SJSA1 (cell line): ENCODE measurements at places on chromosomes 5 and 9. TPM values are rescaled to one million over a fixed set of nuclear protein-coding genes. Genes with fewer than 3 reads are reported as not detected.

GRCh38 chr5:119902593-119902992 lies 273.2 kb downstream of the FAM170A start:
- no peak for DNase-seq
- H3K4me3 ChIP-seq = no peak overlapping the region
- no peaks in the 10 kb centered on the region for H3K4me1 ChIP-seq
- no peak overlapping the region for H3K27ac ChIP-seq
- H3K36me3 ChIP-seq = no peaks in the 10 kb centered on the region

- no peaks in the 10 kb centered on the region for H3K27me3 ChIP-seq
- no peaks in the 10 kb centered on the region for H3K36me3 ChIP-seq
- no peak overlapping the region for H3K4me3 ChIP-seq
Measured at GRCh38 chr5:119274030-119274766, 81.6 kb upstream of the TNFAIP8 start.

The TMOD1 gene
- not detected in 2 replicates for total RNA-seq

DNA sequence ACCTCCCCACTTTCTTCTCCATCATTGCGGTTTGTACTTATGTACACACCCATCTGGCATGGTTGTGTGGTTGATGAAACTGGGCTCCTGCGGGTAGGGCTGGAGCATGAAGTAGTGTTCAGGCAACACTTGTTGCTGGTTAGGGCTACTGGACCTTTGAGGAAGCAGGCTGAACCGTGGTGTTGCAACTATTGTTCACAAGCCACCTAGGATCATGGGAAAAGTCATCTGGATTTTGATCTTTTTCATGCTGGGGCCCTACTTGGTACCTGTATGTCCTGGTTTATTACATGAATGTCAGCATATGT lies 40.1 kb upstream of the TIFAB start:
- H3K36me3 ChIP-seq = no peaks in the 10 kb centered on the region
- H3K4me1 ChIP-seq = peaks cover 59% of the 10 kb centered on the region
- H3K27me3 ChIP-seq = no peaks in the 10 kb centered on the region
- DNase-seq = peak; percentile 40
- no peak overlapping the region for H3K27ac ChIP-seq

The FOXD4L3 gene
- not detected in 2 replicates for total RNA-seq

The GFM2 gene
- 54.3 and 67.3 TPM in 2 replicates for total RNA-seq

DNA sequence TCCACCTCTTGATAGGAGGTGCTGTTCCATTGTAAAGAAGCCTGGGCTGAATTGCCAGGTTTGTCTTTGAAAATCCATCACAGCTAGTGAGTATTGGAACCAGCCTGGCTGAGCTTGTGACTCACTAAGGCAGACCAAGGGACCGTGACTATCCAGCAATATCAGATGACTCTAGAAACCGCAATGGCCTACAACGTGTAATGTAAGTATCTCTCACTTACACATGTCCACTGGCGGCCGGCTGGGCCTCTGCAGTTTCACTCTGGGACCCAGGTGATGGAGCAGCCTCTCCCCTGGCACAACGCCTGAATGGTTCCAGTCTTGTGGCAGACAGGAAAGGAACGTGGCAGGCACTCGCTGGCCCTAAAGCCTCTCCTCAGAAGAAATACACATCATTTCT lies 3.1 kb upstream of the HRH2 start:
- no peak for DNase-seq
- peaks cover 22% of the 10 kb centered on the region for H3K27me3 ChIP-seq
- no peak overlapping the region for H3K27ac ChIP-seq
- no peaks in the 10 kb centered on the region for H3K36me3 ChIP-seq
- no peak overlapping the region for H3K4me3 ChIP-seq
- H3K4me1 ChIP-seq = no peaks in the 10 kb centered on the region

GRCh38 chr5:135823881-135824280 lies 10.6 kb upstream of the SLC25A48 start:
- H3K27me3 ChIP-seq = no peaks in the 10 kb centered on the region; the same call in 1 of the 2 replicates
- no peaks in the 10 kb centered on the region for H3K4me1 ChIP-seq
- H3K27ac ChIP-seq = no peak overlapping the region
- H3K4me3 ChIP-seq = no peak overlapping the region
- no peaks in the 10 kb centered on the region for H3K36me3 ChIP-seq

The MOB3B gene
- total RNA-seq = not detected in 2 replicates

DNA sequence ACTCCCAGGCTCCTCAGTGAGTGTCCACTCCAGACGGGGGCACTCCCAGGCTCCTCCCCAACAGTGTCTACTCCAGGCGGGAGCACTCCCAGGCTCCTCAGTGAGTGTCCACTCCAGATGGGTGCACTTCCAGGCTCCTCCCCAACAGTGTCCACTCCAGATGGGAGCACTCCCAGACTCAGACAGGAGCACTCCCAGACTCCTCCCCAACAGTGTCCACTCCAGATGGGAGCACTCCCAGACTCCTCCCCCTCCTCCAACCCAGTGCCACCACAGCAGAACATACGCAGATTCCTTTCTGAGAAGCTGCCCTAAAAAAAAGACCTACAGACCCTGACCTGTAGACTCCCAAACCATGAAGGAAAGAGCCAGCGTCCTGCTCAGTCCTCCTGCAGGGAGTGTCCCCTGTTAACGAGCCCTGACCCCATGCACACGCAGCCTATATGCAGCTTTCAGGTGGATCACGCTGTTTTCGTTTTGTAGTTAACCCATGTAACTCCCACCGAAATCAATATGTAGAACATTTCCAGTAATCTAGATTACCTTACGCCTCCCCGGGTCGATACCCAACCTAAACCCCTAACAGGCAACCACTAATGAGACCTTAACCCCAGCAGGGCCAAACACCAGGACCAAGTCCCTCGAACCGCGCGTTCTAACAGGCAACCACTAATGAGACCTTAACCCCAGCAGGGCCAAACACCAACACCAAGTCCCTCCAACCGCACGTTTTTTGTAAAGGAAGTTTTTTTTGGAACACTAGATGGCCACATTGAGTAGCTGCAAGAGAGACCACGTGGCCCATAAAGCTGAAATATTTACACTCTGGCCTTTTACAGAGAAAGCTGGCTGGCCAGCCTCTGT lies 15.7 kb downstream of the PNPLA7 start:
- H3K27ac ChIP-seq = no peak overlapping the region
- no peaks in the 10 kb centered on the region; the same call in 1 of the 2 replicates for H3K4me1 ChIP-seq
- no peak for DNase-seq
- no peaks in the 10 kb centered on the region for H3K27me3 ChIP-seq
- H3K4me3 ChIP-seq = no peak overlapping the region
- H3K36me3 ChIP-seq = no peaks in the 10 kb centered on the region

The GRXCR2 gene
- total RNA-seq = 0.21 TPM in 1 of 2 replicates, not detected in the other

DNA sequence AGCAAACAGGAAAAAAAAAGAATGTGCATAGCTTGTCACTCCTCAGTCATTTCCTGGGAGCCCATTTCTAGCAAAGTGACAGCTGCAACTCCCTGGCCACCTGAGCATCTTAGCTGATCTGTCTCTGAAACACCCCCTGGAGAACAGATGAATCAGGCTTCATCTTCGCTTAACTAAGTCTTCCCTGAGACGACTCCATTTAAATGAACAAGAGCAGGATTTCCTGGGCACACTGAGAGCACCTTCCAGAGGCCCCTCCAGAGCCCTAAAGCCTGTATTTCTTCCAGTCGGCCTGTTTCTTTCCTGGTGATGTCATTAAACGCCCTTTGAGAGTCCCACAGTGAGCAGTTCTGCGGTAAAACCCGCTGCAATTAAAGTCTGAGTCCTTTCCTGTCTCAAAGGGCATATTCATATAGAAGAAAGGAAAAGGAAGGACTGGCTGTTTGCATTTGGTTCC lies 13.9 kb downstream of the TGFBI start:
- H3K27ac ChIP-seq = peak overlapping the region; percentile 28
- peaks cover 18% of the 10 kb centered on the region for H3K4me1 ChIP-seq
- no peaks in the 10 kb centered on the region for H3K27me3 ChIP-seq
- no peak overlapping the region for H3K4me3 ChIP-seq

GRCh38 chr5:175853573-175854230 lies 17.7 kb upstream of the CPLX2 start:
- no peak for DNase-seq
- no peak overlapping the region for H3K27ac ChIP-seq
- peaks cover 18% of the 10 kb centered on the region for H3K27me3 ChIP-seq

- no peak overlapping the region for H3K4me3 ChIP-seq
- no peaks in the 10 kb centered on the region for H3K27me3 ChIP-seq
- H3K36me3 ChIP-seq = no peaks in the 10 kb centered on the region
- no peak for DNase-seq
Measured at GRCh38 chr9:1964093-1964492, 51.1 kb upstream of the SMARCA2 start.

DNA sequence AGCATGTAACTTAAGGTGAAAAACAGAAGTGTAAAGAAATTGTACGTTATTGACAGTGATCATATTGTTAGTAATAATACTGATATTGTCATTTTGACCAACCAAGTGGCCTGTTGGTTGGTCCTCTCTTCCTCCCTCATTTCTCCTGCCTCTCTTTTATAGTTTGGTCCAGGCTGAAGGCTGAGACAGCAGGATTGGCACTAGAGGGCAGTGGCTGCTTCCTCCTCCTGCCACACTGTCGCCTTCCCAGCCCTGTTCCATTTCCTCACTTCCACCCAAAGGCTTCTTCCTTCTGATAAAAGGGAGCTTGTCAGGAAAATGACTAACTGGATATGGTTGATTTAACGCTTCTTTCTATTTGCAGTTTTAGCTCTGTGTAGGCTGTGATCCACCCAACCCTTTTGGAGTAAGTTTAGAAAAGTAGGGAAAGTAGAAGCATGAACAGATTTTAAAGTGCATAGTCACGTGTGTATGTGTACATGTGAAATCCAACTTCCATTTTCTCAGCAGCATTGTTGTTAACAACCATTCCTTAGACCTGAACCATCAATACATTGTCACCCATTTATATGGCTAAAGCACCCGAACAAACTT lies 35.6 kb downstream of the PTCD2 start:
- H3K27me3 ChIP-seq = no peaks in the 10 kb centered on the region
- H3K4me3 ChIP-seq = no peak overlapping the region
- H3K36me3 ChIP-seq = peaks cover 13% of the 10 kb centered on the region
- DNase-seq = peak; percentile 29

The NR2F1-AS1 gene
- total RNA-seq = 6.0 and 9.2 TPM in 2 replicates

The BRINP1 gene
- total RNA-seq = not detected in 2 replicates

The EGFLAM gene
- 0.08 TPM in 1 of 2 replicates, not detected in the other for total RNA-seq

DNA sequence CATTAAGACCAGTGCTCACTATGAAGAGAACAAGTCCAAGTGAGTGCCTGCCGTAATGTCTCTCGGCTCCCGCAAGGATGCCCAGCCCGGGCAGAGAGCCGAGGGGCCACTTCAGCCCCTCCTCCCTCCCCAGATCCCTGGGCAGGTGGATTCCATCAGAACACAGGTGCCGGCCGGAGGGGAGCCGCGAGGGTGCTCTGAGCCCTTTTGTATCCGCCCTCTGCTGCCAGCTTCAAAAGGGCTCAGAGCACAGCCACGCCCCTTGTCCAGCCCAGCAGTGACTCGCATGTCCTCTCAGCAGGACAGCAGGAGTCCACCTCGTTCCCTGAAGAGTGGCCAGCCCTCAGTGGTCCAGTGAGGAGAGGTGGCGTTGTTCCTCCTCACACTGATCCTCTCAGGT lies 43.9 kb downstream of the CYFIP2 start:
- no peak for DNase-seq
- H3K27me3 ChIP-seq = peaks cover 5% of the 10 kb centered on the region
- H3K27ac ChIP-seq = no peak overlapping the region
- no peak overlapping the region for H3K4me3 ChIP-seq

The ITGA2 gene
- total RNA-seq = 3.2 and 5.2 TPM in 2 replicates

DNA sequence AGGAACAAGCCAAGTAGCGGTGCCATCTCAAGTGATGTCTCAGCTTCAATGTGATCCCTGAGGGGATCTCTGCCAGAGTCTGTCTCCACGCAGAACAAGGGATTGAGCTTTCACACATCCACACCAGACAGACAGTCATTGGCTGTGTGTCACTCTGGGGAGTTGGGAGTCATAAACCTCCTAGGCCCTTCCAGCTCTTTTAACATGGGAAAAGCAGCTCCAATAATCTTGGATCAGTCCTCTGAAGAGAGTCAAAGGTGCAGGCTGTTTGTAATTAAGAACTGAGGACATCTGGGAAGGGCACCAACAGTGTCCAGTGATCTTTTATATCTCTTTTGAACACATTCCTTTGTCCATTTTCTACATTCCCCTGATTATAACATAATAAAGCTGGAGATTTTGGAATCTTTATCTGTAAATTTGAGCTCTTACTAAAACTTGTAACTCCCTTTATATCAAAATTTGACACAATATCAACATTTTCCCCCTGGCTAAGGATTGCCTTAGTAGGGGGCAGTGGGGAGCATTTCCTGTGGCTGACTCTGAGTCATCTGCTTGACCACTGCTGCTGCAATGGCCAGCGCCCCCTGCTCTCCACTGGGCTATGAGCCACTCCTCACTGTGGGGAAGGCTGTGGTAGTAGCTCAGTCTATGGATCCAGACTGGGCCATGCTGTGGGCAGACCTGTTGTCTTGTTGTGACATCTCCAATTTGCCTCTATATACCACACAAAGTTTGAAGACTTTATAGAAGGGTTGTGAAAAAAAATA lies 284.4 kb downstream of the OSTF1 start:
- no peak overlapping the region for H3K4me3 ChIP-seq
- H3K36me3 ChIP-seq = no peaks in the 10 kb centered on the region
- no peaks in the 10 kb centered on the region for H3K27me3 ChIP-seq
- H3K27ac ChIP-seq = peak overlapping the region; percentile 42

- H3K27me3 ChIP-seq = no peaks in the 10 kb centered on the region
- no peaks in the 10 kb centered on the region for H3K4me1 ChIP-seq
Measured at GRCh38 chr9:136429683-136430491, 9.8 kb downstream of the INPP5E start.

DNA sequence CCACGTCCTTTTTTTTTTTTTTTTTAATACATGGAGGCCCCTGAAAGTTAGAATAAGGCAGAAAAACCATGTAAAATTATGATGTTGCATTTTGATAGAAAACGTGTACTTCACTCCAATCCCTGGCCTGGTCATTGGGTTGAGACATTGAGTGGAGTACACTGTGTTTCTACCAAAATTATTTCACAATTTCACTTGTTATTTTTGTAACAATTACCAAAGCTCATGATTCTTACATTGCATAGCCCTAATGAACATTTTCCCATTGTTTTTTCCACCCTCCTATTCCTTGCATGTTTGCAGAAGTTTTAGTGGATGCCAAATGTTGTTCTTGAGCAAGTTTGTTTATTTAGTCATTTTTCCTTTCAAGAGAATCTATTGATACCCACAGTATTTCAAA lies 21.9 kb downstream of the MAMDC2 start:
- H3K27me3 ChIP-seq = no peaks in the 10 kb centered on the region
- no peak overlapping the region for H3K4me3 ChIP-seq
- no peaks in the 10 kb centered on the region for H3K4me1 ChIP-seq
- H3K36me3 ChIP-seq = no peaks in the 10 kb centered on the region

DNA sequence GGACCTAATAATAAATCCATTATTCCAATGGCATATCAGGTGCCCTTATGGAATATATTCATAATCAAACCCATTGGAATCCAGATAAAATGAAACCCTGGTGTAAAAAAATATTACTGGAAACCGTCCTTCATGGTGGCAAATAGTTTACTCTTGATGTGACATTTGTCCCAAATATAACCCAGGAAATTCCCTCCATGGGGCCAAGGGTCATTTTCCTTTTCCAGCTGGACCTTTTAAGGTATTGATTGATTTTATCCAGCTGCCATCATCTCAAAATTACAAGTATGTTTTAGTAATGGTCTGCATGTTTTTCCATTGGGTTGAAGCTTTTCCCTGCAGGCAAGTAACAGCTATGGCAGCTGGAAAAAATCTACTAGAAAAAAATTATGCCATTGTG lies 8.4 kb upstream of the UGT3A1 start:
- no peak overlapping the region for H3K27ac ChIP-seq
- H3K27me3 ChIP-seq = peaks cover 5% of the 10 kb centered on the region; the same call in 1 of the 2 replicates
- H3K36me3 ChIP-seq = no peaks in the 10 kb centered on the region
- no peaks in the 10 kb centered on the region for H3K4me1 ChIP-seq
- H3K4me3 ChIP-seq = no peak overlapping the region

GRCh38 chr5:82735160-82735789 lies 341.9 kb downstream of the TMEM167A start:
- no peak for DNase-seq
- no peaks in the 10 kb centered on the region for H3K27me3 ChIP-seq
- no peaks in the 10 kb centered on the region for H3K36me3 ChIP-seq
- H3K4me1 ChIP-seq = no peaks in the 10 kb centered on the region; the same call in 1 of the 2 replicates
- no peak overlapping the region for H3K4me3 ChIP-seq
